ENCODE measurements at places on chromosomes 11 and 22. TPM values are rescaled to one million over a fixed set of nuclear protein-coding genes. Genes with fewer than 3 reads are reported as not detected.

- DNase-seq, result no peak
These were observed 103.4 kb downstream of the NAV2 start for GRCh38 chr11:19816040-19816439.

DNA sequence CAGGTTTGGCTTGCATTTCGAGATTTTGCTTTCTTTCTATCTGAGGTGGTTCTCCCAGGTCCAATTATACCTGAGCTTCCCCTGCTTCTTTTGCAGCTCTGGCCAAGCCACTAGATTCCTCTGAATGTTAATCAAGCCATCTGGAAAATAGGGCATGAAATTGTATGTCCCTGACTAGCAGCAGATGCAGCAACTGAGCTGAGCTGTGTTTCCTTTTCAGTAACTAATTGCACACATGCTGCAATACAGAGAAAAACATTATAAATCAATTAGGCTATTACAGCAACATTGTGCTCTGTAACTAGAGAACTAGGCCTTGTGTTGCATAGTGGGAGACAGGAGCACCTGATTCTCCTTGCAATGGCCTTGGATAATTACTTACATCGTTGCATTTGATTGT lies 408.3 kb downstream of the ETS1 start:
- no peak for DNase-seq

GRCh38 chr11:33151399-33151798 lies 9.9 kb downstream of the CSTF3 start:
- DNase-seq, result no peak

DNA sequence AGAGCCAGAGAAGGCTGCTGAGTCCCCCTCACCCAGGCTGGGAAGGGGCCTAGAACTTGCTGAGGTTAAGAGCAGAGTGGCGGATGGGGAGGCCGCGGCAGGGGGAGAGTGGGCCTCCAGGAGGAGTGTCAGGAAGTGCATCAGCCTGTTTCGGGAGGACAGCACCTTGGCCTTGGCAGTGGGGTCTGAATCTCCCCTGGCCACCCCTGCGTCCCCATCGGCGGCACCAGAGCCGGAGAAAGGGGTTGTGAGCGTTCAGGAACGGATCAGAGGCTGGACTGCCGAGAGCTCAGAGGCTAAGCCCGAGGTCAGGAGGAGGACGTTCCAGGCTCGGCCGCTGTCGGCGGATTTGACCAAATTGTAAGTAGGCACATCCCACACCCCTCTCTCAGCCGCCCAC lies 76.7 kb downstream of the KIAA1671 start:
- no peak for DNase-seq

GRCh38 chr11:120998581-120998980 lies 25.3 kb upstream of the TBCEL start:
- DNase-seq, result no peak

The TMEM134 gene
- 63.0 TPM for polyA plus RNA-seq

The MAJIN gene
- 0.09 TPM for polyA plus RNA-seq
